Keratinocyte (primary cell): ENCODE measurements at places on chromosomes 12 and 14. TPM values are rescaled to one million over a fixed set of nuclear protein-coding genes. Genes with fewer than 3 reads are reported as not detected.

Gene KIAA0586
- polyA plus RNA-seq, result 8.2 to 12.4 TPM (median 10.5 TPM) in 3 replicates

Gene SMCO2
- polyA plus RNA-seq, result 0.22 to 0.70 TPM (median 0.49 TPM) in 3 replicates

Gene GLS2
- polyA plus RNA-seq, result 0.63 to 0.87 TPM (median 0.68 TPM) in 3 replicates

Gene TEX52
- not detected in 3 replicates for polyA plus RNA-seq

Gene IL23A
- polyA plus RNA-seq, result 0.68 to 1.6 TPM (median 1.5 TPM) in 3 replicates

Gene ARHGDIB
- polyA plus RNA-seq, result 78.5 to 190 TPM (median 164 TPM) in 3 replicates

Gene FAM222A
- 0.05 to 0.24 TPM (median 0.06 TPM) in 3 replicates for polyA plus RNA-seq

GRCh38 chr12:6018265-6018664 is 73.2 kb upstream of the ANO2 start:
- DNase-seq, result no peak

DNA sequence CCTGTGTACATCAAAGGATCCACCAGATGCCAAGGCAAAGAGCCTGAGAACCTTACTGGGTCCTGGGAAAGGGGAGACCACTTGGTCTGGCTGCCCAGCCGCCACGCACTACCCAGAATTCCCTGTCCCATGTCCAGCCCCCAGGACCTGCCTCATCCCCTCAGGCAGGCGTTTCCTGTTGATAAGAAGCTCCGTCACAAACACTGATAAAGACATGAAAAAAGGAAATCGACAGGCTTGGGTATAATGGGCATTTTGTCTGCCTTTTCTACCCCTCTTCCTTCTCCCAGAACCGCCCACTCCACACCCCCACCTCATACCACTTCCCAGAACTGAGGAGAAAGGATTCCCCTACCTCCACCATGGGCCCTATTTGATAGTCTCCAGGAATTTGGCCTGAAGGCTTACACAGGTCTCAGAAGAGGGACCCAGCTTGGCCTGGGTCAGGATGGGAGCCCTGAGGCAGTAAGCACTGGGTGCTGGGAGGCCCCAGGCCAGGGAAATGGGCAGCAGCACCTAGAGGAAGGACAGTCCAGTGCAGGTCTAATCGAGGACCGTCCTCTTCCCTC is 18.8 kb downstream of the ACVRL1 start:
- DNase-seq, result no peak

- no peak for DNase-seq
Observed at GRCh38 chr12:67141296-67142018, 127.7 kb upstream of the CAND1 start.

DNA sequence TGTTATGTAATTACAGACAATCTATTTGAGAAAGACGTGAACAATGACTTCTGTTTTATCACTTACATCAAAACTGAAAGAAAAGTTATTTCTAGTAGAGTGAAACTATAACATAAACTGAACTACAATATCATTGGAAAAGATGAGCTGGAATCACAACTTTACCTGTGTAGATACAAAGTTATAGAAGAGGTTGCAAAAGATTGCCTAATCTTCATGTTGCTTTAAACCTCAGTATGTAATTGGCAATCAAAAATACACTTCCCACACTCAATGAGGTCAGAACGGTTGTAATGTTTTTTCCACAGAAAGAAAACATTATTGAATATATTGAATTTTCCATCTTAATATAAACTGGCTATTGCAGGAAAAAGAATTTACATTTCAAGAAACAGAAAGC is 37.7 kb upstream of the GXYLT1 start:
- no peak for DNase-seq

DNA sequence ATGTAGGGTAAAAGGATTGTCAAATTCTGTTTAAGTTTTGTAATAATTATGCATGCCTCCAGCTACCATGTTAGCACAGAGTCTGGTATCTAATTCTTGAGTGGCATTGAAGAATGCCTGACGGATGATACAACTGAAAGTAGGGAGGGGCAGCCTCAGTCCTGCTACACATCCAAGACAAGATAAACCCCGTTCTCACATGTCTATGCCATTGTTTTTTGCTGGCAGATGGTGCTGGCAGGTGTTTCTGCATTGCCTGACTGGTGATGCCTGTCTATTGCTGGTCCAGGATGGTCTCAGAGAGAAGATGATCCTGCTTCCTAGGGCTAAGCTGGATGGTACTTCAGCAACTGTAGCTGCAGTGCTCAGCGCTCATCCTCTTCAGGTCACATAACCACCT is 245.8 kb upstream of the NAV3 start:
- no peak for DNase-seq

DNA sequence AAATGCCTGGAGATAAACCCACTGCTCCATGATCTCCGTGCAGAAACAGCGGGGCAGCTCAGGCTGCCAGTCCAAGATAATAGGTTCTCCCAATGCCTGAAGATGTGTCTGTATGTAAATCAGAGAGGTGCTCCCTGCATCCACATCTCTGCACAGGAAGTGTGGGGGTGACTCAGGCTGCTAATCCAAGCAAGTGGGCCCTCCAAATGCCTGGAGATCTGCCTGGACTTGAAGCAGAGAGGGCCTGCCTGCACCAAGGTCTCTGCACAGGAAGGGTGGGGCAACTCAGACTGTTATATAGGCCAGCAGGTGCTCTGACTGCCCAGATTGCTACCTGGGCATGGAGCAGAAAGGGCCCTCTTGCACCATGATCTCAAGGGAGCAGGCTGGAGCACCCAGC is 504.7 kb downstream of the LRFN5 start:
- no peak for DNase-seq

GRCh38 chr12:119613319-119613936 is 19.9 kb downstream of the TMEM233 start:
- no peak for DNase-seq

GRCh38 chr14:100580316-100581227 is 6.6 kb downstream of the BEGAIN start:
- no peak for DNase-seq

DNA sequence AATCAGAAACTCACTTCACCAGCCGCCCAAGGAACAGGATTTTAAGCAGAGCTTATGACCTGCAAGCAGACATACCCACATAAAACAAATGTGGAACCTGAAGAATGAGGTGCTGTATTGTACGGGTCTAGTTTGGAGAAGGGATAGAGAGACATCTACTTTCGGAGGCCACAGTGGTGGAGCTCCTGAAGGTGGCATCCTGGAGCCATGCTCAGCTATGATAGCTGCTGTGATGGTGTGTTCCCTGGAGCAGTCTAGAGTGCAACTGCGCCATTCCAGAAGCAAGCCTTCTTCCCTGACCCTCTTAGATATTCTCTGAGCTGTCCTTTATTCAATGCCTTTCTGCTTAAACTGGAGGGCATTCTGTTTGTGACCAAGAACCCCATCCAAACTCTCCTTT is 402.6 kb downstream of the FUT8 start:
- DNase-seq, result no peak

GRCh38 chr12:115761784-115762183 is 515.7 kb downstream of the MED13L start:
- no peak for DNase-seq

DNA sequence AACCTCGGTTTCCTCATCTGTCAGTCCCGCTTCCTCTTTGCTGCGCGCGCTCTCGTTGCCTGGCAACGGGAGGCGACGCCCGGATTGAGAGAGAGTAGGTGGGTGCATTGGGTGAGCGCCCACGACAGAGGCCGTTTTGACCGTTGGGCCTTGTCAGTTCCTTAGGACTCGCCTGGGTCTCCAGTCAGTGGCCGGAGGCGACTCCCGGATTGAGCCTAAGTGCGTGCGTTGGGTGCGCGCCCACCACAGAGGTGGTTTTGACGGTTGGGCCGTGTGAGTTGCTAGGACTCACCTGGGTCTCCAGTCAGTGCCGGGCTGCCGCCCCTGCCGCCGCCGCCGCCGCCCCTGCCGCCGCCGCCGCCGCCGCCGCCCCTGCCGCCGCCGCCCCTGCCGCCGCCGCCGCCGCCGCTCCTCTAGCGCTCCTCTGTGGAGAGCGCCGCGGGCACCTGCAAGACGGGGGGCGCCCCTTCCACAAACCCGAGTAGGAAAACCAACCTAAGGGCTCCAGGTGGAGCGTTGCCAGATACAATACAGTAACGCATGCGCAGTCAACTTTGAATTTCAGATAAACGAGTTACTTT is 37.2 kb downstream of the APOBEC1 start:
- no peak for DNase-seq

DNA sequence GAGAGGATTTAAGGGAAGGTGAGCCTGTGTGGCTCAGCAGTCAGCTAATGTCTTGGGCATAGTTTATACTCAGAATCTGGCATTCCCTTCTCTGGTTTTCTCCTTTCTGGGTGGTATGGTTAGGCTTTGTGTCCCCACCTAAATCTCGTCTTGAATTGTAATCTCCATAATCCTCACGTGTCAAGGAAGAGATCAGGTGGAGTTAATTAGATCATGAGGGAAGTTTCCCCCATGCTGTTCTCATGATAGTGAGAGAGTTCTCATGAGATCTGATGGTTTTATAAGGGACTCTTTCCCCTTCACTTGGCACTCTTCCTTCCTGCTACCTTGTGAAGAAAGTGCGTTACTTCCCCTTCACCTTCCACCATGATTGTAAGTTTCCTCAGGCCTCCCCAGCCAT is 169.8 kb upstream of the PELI2 start:
- no peak for DNase-seq

DNA sequence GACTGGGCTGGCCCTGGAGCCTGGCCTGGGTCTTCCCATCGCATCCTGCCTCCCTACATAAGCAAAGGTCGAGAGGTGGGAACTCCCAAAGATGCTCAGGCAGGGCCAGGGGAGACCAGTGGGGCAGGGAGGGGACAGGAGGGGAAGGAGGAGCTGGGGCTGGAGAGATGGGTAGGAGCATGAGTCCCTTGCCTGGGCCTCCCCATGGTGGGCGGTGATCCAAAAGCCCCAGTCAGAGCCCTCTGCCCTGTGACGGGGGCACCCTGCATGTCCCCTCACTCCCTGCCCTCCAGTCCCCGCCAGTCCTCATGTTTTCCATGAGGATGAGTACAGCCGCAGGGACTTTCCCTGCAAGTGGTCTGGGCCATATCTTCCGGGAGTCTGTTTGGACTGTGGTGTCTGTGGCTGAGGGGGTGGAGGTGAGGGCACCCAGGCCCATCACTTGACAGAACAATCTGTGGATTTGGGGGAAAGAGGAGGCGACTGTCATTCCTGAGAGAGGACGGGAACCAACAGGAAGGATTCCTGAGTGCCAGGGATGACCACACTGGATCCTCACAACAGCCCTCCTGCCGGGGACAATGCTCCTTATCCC is 9.3 kb downstream of the BDKRB2 start:
- DNase-seq, result no peak

DNA sequence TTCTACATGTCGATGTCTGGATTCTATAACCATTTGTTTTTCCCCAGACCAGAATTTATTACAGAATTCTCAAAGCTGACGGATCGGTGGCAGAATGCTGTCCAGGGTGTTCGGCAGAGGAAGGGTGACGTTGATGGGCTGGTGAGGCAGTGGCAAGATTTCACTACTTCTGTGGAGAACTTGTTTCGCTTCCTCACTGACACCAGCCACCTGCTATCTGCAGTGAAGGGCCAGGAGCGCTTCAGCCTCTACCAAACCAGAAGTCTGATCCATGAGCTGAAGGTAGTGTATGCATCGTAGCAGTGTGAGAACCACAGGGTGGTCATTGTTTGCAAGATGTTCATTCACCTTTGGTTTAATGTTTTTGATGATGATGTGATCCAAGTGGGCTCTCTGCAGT is 124.0 kb downstream of the ESR2 start:
- DNase-seq, result no peak

DNA sequence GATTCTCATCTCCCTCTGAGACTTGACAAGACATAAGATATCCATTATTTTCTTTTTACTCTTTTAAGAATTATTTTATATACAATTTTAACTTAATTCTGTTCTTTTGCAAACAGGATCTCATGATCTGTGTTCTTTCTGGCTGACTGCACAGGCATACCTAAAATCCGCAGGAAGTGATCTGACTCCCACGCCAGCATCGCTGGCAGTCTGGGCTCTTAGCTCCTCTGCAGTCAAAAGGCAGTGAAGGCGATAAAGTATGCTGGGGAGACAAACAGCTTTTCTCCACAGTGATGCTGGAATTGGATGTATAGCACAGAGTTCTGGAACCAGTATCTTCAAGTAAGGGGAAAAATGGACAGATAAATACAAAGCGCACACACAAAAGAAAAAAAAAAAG is 52.4 kb downstream of the DICER1 start:
- DNase-seq, result no peak
